Adrenal gland (tissue), 19 donors: ENCODE measurements at places on chromosomes 11 and 22. TPM values are rescaled to one million over a fixed set of nuclear protein-coding genes. Genes with fewer than 3 reads are reported as not detected.

Gene MEI1
- 1.4 TPM for total RNA-seq

Gene GLB1L3
- total RNA-seq = not detected

Gene MIOX
- not detected for total RNA-seq

Gene C11orf86
- not detected for total RNA-seq

- DNase-seq = no peak
- H3K36me3 ChIP-seq = no peaks in the 10 kb centered on the region
- no peaks in the 10 kb centered on the region for H3K27me3 ChIP-seq
- no peak overlapping the region for H3K27ac ChIP-seq
- H3K4me3 ChIP-seq = no peak overlapping the region
Observed at GRCh38 chr11:93225662-93226061, 27.9 kb upstream of the SLC36A4 start.

- no peak overlapping the region for H3K4me3 ChIP-seq
- no peaks in the 10 kb centered on the region for H3K27me3 ChIP-seq
- no peak overlapping the region for H3K27ac ChIP-seq
Observed at GRCh38 chr11:114912826-114913225, 234.5 kb downstream of the NXPE2 start.

- no peak for DNase-seq
- no peak overlapping the region for H3K27ac ChIP-seq
- H3K27me3 ChIP-seq = no peaks in the 10 kb centered on the region
- no peaks in the 10 kb centered on the region for H3K4me1 ChIP-seq
- no peaks in the 10 kb centered on the region for H3K36me3 ChIP-seq
Observed at GRCh38 chr22:25080855-25081254, 118.8 kb upstream of the CRYBB3 start.

DNA sequence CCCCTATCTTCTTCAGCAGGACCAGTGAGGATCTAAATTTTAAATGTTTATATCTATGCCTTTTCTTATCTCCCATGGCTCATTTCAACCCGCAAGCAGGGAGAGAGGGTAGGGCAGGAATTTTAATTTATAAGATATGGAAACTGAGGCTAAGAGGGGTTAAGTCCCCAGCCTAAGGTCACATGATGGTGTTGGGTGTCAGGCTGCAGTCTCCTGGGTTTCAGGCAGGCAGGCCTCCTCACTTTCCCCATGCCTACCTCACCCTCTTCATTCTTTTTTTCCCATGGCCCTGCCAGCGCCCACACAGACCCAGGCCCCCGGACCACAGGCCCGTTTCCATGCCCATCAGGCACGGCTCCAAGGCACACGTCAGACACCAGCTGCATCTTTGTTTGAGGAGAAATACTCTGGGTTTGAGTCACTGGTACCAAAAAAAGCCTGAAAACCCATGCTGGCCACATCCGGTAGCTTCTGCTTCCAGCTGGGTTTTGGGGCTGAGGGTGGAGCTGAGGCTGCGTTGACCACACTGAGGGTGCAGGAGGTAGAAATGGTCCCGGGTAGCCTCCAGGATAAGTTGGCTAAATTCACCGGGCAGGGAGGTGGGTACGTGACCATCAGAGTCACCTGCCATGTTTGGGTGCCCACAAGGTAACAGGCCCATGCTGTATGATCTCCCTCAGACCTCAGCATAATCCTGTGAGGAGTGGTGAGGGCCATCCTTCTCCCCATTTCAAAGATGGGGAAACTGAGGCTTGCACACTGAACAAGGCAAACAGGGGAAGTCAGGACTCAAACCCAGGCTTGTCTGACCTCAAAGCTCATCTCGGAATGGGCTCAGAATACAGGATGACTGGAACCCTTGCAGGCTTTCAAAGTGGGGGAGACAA, 7.5 kb downstream of the CRYBB1 start:
- no peak overlapping the region for H3K4me3 ChIP-seq
- H3K36me3 ChIP-seq = no peaks in the 10 kb centered on the region
- peaks cover 5% of the 10 kb centered on the region for H3K27me3 ChIP-seq

DNA sequence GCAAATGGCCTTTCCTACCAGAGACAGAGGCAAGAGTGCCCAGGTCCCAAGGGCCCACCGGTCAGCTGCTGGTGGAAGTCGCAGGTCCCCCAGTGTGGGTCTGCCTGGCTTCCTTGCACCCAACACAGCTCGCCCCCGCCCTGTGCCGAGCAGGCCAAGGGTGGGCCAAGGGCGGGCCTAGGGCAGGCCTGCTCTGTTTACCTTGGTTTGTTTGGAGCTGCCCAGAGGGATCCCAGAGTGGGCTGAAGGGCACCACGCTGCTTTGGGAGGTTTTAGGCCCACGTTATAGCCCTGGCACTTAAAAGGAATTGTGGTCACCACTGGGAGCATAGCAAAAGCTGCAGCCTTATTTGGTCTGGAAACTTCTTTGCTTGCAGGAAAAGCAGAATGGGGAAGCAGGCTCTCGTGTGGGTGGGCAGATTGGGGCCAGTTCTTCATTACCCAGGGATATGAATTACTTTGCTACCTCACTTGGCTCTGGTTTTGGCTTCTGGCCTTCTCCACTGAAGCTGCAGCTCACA, 38.0 kb downstream of the MRGPRD start:
- no peak overlapping the region for H3K4me3 ChIP-seq
- H3K36me3 ChIP-seq = no peaks in the 10 kb centered on the region
- no peak for DNase-seq
- H3K4me1 ChIP-seq = peaks cover 3% of the 10 kb centered on the region
- no peaks in the 10 kb centered on the region for H3K27me3 ChIP-seq
- H3K27ac ChIP-seq = no peak overlapping the region

GRCh38 chr11:27868709-27869108, 168.5 kb upstream of the BDNF start:
- no peaks in the 10 kb centered on the region for H3K36me3 ChIP-seq
- no peak for DNase-seq
- no peaks in the 10 kb centered on the region for H3K27me3 ChIP-seq
- H3K4me3 ChIP-seq = no peak overlapping the region
- no peak overlapping the region for H3K27ac ChIP-seq

DNA sequence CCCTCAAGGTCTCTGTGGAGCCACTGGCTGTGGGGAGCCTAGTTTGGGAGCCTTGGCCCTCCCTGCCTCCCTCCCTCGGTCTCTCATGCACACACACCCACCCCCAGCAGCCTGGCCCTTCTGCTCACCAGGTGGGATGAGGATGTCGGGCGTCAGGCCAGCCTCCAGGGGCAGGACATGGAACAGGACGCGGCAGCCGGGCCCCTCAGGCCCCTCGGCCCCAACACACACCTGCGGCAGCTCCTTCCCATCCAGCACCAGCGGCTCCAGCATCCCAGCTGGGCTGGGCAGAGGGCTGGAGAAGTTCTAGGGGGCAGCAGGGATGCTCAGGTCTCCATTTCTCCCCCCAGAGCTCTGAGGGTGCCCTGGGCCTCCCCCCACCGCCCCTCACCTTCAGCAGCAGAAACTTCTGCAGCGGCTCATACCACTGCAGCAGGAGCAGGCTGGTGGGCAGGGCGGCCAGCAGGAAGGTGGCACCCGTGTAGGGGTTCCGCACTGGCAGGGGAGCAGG, 11.2 kb downstream of the MAP4K2 start:
- no peak for DNase-seq
- H3K4me3 ChIP-seq = no peak overlapping the region
- H3K27me3 ChIP-seq = no peaks in the 10 kb centered on the region
- no peaks in the 10 kb centered on the region for H3K36me3 ChIP-seq
